ENCODE measurements at places on chromosomes 16 and 17.
A peak's percentile ranks its signal among the peaks of the same experiment; 100 is the strongest.

DNA sequence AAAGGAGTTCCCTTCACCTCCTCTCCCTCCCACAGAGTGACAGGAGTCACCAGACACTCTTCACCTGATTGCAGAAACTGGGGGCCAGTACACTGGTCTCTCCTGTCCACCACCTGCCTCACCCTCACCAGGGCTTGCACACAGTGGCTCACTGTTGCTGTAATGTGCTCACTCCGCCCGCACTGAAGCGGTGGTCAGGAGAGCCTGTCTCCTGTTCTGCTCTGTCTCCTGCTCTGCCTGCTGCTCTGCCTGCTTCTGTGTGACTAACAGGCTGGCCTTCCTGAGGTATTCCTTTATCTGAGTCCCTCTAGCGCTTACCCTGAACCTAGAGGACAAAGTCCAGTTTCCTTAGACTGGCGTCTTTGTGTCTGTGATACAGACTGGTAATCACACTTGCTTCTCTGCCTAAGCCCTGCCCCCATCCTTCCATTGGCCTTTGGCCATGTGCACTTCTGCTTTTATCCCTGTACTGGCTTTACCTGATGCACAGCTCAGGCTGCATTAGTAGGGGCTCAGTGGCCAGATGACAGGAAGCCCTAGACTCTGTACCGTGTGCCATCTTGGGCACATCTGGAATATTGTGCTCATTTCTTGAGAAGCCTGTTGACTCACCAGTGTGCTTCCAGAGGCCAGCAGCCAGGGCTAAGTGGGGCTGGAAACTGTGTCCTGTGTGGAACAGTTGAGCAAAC is 13.3 kb downstream of the PROCA1 start:
- DNase-seq, result no peak

- peak; percentile 98 for DNase-seq
Observed at GRCh38 chr16:30947859-30948666, 805 bp upstream of the ORAI3 start.

DNA sequence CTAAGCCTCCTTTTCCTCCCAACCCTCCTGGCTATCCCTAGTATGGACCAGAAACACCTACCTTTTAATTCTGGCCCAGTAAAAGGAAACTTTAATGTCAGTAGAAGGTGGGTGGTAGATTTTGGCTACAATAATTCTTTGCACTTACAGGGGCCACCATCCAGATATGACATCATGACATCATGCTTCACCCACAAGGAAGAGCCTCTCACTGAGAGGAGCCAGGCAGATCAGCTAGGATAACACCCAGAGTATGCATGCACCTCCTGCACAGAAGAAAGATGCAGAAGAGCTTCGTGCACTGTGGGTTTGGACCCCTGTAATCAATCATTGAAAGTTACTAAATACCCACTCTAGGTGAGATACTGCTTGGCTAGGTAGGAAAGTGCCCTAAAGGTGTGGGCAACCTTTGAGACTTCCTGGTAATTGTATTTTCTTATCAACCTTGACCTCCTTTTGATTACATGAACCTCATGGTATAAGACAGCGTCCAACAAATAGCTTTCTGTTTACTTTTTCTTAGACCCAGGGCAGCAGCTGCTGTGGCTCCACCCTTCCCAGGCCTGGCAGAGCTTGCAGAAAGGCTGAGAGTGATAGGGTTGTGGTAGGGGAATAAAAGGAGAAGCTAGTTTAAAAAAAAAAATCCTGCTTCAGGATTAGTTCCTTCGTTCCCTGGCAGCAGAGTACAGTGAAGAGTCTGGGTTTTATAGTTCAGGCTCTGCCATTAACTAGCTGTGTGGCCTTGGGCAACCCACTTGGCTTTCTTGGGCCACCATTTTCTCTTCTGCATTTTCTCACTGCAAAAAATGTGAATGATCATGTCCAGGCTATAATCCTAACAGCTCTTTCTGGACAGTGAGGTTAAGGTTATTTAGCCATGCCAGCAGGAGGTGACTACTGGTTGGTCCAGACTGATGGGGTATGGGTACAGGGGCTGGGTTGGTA is 6.2 kb downstream of the MAP3K14 start:
- DNase-seq, result peak; percentile 57

GRCh38 chr16:81836279-81837054 is 57.4 kb downstream of the PLCG2 start:
- no peak for DNase-seq

GRCh38 chr16:22784690-22785214 is 29.2 kb upstream of the HS3ST2 start:
- no peak for DNase-seq

DNA sequence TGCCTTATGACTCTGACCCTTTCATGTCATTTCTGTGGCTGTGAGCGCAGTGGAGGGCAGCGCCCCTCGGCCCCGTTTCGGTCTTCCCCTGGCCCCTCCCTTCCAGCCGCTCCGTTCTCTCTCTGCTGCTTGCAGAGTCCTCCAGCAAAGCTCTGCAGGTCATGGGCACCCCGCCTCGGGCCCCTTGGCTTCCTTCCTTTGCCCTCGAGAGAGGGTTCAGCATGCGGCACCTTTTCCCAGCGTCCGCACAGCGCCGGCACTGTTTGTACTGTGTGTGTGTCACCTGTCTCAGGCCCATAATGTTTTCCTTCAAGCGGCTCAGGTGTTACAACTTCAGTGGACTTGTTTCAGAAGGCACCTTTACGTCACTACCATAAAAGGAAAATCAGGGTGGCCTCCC is 98.5 kb downstream of the RAP1GAP2 start:
- no peak for DNase-seq

DNA sequence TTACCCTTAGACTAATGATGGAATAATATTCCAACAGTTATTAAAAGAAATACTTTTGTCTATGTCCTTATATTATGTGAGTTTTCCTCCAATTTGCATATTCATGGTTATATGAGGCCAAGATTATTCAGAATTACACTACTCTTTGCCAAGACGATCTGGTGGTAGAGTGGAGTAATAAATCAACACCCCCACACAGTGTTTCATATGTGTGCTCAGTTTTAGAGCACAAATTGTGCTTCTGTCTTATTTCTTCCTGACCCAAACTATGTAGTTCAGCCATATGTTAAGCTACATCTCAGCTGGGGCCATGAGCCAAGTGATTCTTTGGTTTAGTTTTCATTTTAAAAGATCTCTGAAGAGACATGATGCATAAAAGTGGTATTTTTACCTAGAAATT is 26.9 kb upstream of the PPM1E start:
- DNase-seq, result peak; percentile 34

- DNase-seq, result no peak
Observed at GRCh38 chr17:78912082-78912481, 9.1 kb upstream of the CEP295NL start.

DNA sequence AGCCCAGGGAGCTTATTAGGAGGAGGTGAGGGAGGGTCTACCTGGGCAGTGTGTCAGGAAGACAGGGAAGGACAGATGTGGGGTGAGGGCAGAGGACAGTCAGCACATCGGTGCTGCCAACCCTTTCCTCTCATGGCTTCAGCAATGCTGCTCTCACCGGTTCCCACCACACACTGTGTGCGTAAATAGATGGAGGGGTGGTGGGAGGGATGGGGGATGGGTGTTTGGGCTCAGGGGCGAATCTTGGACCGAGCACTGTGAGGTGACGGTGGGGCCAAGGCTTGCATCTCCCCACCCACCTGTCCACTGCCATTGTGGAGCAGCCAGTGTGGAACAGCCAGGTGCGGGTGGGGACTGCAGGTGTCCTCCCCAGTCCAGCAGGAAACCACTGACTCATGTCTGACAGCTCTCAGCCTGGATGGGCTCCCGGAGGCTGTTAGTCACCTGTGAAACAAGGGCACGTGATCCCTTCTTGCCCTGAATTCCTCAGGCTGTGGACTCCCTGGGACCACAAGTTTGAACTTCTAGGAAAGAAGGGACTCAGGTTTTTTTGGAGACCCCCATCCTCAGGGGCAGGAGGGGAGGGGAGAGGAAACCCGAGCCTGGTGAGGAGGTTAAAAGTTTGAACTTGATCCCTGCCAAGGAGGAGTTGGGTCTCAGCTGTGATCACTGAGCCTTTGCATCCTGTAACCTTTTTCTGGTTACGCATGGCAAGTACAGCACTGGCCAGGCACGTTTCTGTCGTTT is 42.7 kb upstream of the SMPD3 start:
- DNase-seq, result no peak

- no peak for DNase-seq
Observed at GRCh38 chr16:48001324-48001895, 154.4 kb downstream of the ABCC12 start.

DNA sequence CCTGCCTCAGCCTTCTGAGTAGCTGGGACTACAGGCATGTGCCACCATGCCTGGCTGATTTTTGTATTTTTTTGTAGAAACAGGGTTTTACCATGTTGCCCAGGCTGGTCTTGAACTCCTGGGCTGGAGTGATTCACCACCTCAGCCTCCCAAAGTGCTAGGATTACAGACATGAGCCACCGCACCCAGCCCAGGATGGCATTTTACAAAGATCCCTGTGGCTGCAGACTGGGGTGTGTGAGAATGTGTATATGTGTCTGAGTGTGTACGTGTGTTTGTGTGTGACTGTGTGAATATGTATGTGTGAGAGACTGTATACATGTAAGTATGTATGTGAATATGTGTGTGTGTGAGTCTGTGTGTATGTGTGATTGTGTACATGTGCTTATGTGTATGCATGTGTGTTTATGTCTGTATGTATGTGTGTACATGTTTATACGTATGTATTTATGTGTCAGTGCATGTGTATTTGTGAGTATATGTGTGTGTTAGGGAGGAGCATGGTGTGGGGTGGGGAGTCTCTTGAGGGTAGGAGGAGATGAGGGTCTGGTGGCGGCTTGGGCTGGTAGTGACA is 17.0 kb downstream of the RPTOR start:
- DNase-seq, result no peak

- DNase-seq, result no peak
Observed at GRCh38 chr17:78995761-78996451, 13.7 kb downstream of the CANT1 start.

DNA sequence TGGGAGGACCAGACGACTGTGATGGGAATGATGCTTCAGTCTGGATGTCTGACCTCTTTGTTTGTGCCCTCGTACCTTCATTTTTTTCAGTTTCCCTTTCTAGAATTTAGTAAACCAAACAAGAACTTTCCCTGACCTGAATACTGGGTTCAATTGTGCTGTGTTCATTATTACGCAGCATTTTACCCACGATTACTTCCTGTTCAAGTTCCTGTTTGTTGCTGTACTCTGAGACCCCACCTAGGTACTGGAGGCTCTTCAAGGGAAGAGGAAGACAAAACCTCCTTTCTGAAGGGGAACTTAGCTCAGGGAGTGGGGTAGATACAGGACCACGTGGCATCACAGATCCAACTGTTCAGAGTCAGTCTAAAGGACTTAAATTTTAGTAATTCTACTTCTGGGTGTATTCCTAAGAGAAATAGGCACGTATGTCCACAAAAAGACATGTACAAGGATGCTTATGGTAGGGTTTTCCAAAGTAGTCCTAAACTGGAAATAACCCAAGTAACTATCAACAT is 9.2 kb upstream of the PRKCB start:
- DNase-seq, result peak; percentile 45

DNA sequence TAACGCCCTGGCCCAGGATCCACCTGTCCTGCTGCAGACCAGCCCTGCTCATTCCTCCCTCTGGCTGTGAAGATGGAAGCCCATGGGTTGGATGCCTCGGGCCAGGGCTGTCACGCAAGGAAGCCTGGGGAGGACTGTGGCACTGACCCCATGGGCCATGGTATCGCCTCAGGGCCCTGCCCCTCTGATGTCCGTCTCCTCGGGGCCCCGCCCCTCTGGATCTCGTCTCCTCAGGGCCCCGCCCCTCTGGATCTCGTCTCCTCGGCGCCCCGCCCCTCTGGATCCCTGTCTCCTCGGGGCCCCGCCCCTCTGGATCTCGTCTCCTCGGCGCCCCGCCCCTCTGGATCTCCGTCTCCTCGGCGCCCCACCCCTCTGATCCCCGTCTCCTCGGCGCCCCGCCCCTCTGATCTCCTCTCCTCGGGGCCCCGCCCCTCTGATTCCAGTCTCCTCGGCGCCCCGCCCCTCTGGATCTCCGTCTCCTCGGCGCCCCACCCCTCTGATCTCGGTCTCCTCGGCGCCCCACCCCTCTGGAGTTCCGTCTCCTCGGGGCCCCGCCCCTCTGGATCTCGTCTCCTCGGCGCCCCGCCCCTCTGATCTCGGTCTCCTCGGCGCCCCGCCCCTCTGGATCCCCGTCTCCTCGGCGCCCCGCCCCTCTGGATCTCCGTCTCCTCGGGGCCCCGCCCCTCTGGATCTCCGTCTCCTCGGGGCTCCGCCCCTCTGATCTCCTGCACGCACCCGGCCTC is 24.0 kb downstream of the METRNL start:
- DNase-seq, result no peak

GRCh38 chr17:27396941-27397340 is 59.3 kb upstream of the KSR1 start:
- DNase-seq, result no peak

DNA sequence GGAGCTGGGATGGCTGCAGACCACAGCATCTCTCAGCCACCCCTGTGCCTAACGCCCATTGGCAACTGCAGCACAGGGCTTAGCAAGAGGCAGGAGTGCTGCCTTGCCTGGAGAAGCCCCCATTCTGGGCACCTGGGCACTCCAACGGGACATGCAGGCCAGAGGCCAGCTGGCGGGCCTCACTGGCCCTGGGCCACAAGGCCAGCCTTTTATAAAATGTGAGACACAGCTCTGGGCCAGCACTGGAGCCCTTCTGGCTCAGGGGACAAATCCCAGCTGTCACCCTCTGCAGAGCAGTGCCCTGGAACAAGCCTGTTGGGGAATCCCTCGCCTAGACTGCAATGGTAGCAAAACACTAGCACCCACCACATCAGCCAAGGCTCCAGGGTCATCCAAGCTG is 171.8 kb downstream of the WSCD1 start:
- peak; percentile 33 for DNase-seq

DNA sequence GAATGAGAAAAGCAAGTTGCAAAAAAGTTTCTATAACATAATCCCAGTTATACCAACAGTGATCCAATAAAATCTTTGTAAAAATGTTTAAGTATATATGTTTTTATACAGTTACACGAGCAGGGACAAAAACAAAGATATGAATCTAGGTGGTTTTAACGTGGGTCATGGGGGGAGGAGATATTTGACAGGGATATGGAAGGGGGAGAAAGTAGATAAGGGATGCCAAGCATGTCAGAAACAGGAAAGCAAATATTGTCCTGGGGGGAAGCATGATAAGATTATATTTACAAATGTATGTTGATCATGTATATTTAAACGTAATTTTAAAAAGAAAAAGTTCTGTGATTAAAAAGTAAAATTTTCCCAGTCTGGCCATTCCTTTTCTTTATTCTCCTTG is 43.1 kb downstream of the TNRC6C start:
- DNase-seq, result no peak

- peak; percentile 61 for DNase-seq
Observed at GRCh38 chr17:81991684-81992305, 14.4 kb downstream of the ASPSCR1 start.

GRCh38 chr17:53749178-53749577 is 73.5 kb upstream of the KIF2B start:
- peak; percentile 50 for DNase-seq

DNA sequence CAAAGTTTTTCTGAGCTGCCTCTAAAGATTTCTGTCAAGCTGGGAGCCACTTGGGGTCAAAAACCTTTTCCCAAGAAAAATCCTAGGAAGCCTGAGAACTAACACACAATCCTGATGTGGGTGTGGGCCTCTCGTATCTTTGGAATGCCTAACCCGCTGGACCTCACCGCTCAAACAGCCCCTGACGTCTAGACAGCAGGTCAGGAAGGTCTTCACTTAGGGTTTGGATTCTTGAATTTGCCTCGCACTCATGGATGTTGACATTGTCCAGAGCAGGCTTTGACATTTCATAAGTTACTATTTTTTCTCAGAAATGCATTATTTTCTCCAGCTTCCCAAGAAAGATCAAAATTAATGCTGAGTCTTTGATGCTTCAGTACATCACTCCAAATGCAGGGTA is 18.9 kb downstream of the TEX2 start:
- no peak for DNase-seq

Measured in Ammon's horn (tissue), 1 donor.